Hematopoietic multipotent progenitor cell treated with erythropoietin and hydrocortisone succinate and interleukin-3 and kit ligand, for 15 days (in vitro differentiated cells): ENCODE measurements at places on chromosomes 2 and 18.

- DNase-seq = no peak
Observed at GRCh38 chr2:105915005-105915558, 170.4 kb downstream of the NCK2 start.

DNA sequence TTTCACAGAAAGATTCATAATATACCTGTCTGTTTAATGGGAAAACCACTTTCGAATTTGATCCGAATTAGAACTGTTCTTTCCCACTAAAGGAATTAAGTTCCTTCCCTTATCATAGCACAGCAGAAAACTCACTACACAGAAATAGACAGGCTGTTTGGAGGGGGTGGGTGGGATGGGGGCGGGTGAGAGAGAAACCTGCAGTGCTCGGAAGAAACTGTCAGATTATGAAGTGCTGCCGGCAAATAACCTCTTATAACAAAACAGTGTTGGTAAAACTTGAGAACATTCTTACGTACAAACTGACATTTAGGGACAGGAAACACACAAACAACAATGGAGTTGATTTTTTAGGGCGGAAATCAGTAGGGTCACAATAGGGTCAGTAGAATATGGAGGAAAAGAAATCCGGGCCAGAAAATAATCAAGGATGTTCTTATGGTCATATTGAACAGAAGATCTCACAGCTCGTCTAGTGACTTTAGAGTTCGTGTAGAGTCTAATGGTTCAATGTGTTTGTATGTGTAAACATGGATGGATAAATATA lies 756.0 kb upstream of the LRATD1 start:
- no peak for DNase-seq

GRCh38 chr2:172888714-172889669 lies 153.3 kb downstream of the RAPGEF4 start:
- no peak for DNase-seq

GRCh38 chr2:69997015-69997830 lies 35.8 kb upstream of the ASPRV1 start:
- DNase-seq = peak; percentile 78

- DNase-seq = peak; percentile 30
Observed at GRCh38 chr2:144152817-144153271, 367.1 kb downstream of the ZEB2 start.

- no peak for DNase-seq
Observed at GRCh38 chr2:25194576-25195122, 26.3 kb upstream of the POMC start.

DNA sequence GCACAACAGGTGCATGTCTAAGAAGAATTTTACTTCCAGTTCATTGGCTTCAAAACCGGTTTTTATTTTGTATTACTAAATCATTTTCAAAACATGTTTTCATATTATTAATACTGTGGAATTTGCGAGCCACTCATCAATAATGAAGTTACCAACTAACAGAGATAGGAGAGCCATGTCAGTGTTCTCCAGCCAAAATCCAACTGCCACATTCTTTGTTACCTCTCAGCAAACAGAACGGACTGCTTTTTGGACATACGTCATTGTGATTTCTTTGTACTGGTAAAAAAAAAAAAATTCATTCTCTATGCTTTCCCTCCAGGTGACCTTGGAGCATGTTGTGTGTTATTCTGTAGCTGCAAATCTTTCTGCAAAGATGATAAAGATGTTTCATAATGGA lies 414.2 kb upstream of the MMADHC start:
- no peak for DNase-seq

DNA sequence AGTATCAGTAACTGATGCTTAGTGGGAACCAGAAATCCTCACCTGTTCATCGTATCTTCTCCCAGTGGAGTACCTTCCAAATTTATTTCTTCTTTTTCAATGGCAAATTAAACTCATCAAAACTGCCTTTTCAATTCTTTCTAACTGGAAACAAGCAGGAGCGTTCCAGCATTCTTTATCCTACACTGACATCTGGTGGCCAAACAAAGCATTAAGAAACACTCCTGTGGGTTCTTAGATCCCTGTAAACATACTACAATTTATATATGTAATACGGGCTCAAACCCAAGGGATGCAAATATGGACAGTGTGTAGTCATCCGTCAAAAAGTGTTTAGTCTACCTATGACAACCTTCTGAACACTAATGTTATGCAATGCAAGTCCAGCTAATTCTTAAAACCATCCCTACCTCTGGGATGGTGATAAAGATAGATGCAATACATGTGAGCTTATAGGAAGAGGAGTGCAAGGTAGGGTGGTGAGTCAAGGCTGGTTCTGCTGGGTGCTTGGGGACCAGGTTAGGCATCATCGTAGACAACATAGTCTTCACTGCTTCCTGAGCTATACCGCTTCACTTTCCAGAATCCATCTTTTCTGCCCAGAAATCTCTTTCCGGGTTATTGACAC lies 375.0 kb downstream of the CTNNA2 start:
- DNase-seq = peak; percentile 9

DNA sequence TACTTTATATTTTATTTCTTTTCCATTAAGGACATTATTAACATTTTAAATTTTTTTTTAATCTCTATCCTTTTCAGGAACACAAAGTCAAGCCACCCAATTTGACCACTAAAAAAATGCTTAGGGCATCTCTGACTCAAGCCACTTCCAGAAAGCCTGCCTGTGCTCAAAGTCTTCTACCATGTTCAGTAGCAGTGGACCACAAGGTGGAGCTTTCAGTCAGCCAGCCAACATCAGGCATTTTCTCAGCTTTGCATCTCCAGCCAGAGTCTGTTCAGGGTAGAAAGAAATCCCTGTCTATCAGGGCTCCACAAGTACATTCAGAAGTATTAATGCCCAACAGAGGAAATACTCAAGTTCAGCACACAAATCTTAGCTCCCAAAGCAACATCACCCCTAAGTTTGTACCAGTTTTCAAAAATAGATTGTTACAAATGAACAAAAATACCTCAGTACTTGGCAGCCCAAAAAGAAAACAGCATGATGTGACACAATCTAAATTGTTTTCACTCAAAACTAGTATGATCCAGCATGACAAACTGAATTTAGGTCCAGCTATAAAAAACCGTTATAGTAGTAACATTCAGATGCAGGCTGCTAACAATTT lies 37.6 kb downstream of the C18orf63 start:
- DNase-seq = no peak

GRCh38 chr2:72003124-72003523 lies 144.5 kb downstream of the CYP26B1 start:
- no peak for DNase-seq

GRCh38 chr2:208036357-208036756 lies 11.0 kb upstream of the PLEKHM3 start:
- no peak for DNase-seq

DNA sequence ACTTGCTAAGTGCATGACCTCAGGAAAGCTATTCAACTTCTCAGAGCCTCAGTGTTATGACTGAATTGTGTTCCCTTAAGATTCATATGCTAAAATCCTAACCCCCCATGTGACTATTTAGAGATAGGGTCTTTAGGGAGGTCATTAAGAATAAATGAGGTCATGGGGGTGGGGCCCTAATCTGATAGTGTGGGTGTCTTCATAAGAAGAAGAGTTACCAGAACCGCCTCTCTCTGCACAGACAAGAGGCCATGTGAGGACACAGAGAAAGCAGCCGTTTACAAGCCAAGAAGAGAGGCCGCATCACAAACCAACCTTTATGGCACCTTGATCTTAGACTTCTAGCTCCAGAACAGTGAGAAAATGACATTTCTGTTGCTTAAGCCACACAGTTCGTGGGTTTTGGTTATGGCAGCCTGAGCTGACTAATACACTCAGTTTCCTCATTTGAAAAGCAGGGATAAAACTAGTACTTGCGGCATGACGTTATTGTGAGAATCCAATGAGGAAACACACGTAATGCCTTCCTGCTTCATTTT lies 9.9 kb downstream of the SH2D6 start:
- peak; percentile 49 for DNase-seq

GRCh38 chr2:69175790-69176715 lies 163.1 kb downstream of the ANTXR1 start:
- no peak for DNase-seq

- no peak for DNase-seq
Observed at GRCh38 chr2:7169593-7169992, 252.4 kb downstream of the RNF144A start.

DNA sequence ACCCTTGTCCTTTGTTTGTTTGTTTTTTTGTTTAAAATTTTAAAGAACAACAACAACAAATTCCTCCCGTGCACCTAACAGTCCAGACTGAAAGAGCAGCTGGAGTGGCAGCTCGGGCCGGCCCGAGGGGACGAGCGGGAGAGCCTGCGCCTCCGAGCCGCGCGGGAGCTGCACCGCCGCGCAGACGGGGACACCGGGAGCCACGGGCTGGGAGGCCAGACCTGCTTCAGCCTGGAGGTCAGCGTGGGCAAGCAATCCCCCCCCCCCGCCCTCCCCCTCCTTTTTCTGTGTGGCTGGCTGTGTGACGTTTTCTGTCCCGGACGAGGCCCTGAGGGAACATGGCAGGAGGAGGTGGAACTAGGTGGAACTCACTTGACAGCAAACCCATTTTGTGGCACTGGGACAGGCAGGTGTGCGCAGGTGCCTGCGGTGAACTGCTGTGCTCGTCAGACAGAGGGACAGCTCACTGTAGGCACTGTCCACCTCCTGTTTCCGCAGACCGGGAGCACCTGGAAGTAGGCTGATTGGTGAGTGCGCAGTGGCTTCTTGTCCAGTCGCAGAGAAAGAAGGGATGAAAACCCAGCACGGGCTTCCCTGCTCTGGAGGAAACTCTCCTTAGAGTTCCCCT lies 80.6 kb downstream of the MTCL1 start:
- DNase-seq = no peak

GRCh38 chr2:79975791-79976565 lies 328.6 kb downstream of the LRRTM1 start:
- DNase-seq = no peak

DNA sequence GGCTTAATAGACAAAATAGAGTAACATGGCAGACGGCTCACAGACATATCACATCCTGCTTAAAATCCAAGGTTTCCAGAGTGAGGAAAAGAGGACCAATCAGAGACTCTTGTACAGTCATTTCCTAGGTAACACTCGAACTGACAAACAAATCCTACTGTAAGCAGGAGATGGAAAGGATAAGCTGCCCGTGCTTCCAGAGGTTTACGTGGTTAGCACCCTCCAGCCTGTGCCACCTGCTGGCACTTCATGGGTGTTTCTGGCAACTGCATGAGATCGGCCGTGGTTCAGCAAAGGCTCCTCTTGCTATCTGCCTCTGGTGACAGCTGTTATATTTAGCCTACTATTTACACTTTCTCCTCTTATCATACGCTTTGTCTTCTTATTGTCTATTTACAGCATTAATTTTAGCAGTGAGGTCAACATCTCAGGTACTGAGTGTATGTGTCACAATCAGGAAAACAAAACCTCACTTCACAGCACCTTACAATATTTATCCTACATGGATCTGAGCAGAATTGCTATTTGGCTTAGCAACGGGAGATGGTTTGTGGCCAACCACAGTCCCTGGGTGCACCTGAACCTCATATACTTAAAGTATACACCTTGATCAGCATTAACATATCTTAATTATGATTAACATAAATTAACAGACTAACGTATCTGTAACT lies 226.9 kb downstream of the TMEM163 start:
- DNase-seq = no peak

- no peak for DNase-seq
Observed at GRCh38 chr18:60123031-60123430, 223.2 kb downstream of the PMAIP1 start.

GRCh38 chr18:77550625-77551024 lies 301.0 kb downstream of the GALR1 start:
- DNase-seq = no peak

DNA sequence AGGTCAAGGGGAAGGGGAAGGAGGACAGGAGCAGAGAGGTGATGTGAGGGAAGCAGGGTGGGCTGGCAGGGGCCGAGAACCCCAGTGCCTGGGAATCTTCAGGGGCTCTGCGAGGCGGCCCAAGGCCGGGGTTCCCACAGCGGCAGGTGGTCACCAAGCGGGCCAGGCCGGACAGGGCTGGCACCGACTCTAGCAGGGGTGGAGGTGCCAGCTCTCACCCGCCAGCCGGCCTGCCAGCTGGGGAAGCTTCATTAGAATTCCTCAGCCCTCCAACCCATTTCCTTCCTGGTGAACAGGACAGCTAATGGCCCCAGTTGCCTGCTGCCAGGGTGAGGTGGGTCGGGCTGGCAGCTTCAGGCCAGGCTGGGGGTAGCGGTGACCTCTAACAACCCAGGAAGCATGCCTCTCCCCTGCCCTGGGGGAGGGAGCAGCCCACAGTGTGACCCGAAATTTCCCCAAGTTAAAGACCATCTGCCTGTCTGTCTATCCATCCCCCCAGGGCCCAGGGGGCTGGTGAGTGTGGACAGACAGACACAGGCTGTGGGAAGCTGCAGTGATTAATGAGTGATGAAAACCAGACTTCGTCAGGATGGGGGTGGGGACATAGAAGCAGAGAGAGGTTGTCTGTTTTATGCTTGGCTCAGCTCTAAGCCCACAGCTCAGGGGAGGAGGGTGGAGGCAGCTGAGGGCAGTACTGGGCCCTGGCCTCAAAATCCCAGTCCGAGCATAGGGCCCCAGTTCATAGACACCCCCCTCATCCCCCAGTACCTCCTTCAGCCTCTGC lies 144.1 kb downstream of the ZFP36L2 start:
- no peak for DNase-seq

DNA sequence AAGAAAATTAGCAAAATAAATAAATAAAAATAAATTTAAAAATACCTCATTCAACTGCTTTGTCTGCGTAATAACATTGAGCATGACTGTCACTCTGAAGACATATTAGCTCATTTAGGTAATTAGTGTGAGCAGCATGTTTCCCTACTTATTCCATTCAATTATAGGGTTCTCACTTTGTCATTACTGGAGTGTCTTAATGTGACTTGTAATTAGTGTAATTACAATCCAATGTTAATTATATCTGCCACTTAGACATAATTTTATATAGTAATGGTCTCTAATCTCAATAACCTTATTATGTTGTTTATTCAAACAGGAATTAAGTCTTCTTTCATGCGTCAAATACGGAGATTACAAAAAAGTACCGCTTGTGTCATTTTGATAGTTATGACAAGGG lies 893.9 kb upstream of the ACVR2A start:
- no peak for DNase-seq

DNA sequence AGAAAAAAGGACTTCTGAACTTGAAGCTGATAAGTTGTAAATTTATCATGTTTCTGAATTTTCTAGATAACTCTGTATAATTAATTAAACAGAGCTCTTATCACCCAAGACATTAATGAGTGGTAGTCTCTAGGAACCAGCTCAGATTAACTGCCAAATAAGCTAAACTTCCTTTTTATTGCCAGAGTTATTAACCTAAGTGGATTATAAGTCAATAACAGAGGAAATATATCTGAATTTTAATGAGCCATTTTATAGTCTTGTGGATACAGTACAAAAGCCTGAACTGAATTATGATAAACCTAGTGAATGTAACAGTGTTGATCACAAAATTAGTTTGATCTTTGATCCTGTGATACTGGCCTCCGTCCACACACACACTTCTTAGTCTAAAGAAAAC lies 111.5 kb downstream of the COMMD1 start:
- no peak for DNase-seq

DNA sequence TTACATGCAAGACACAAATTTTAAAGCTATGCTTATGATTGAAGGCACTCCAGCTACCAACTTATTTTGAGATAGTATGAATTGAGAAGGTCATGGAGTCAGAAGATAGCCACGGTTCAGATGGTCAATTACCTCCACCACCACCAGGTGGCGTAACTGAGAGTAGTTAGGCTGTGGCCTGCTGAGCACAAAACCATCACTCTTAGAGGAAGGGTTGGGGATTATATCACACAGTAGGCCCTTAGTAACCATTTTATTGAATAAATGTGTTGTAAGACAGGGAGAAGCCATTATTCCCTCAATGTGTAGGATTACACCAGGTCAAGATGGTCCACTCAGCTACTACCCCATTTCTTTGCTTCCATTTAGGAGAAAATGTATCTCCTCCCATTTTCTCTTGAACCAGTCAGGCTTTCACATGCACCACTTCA lies 18.8 kb downstream of the KLHL41 start:
- peak; percentile 80 for DNase-seq
